ENCODE measurements at places on chromosomes 16 and 17. TPM values are rescaled to one million over a fixed set of nuclear protein-coding genes. Genes with fewer than 3 reads are reported as not detected.

DNA sequence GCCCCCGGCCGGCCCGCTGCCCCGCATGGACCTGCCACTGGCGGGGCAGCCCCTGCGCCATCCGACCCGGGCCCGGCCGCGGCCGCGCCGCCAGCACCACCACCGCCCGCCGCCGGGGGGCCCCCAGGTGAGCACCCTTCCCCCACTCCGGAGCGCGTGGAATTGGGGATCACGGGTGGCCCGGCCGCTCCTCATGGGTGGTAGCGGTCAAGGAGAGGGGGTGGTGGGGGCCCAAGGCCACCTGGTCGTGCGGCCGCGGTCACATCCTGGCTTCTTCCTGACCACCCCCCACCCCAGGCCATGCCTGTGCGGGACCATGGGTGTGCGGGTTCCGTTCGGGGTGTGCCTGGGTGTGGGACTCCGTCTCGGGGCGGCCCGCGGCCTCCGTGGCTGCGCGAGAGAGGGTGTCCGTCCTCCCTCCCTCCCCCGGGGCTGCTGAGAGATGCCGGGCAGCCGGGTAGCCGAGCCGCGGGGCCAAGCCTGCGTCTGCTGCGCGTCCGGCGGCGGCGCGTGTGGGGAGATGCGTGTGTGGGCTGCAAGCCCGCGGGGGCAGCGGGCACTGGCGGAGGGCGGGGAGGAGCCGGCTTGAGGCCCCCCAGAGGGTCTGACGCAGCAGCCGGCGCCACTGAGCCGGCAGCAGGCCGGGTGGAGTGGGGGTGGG, 6.8 kb downstream of the ACD start:
- DNase-seq = no peak

- no peak for DNase-seq
Observed at GRCh38 chr17:80890196-80890920, 101.3 kb upstream of the CHMP6 start.

EFCAB5 gene
- polyA plus RNA-seq = 0.13 TPM

CD7 gene
- polyA plus RNA-seq = 0.06 TPM

ODAD4 gene
- 0.92 TPM for polyA plus RNA-seq
